Progenitor cell of endocrine pancreas (in vitro differentiated cells): ENCODE measurements at places on chromosomes 4 and X.

GRCh38 chr4:42566835-42567234 is 90.1 kb downstream of the ATP8A1 start:
- DNase-seq = no peak

DNA sequence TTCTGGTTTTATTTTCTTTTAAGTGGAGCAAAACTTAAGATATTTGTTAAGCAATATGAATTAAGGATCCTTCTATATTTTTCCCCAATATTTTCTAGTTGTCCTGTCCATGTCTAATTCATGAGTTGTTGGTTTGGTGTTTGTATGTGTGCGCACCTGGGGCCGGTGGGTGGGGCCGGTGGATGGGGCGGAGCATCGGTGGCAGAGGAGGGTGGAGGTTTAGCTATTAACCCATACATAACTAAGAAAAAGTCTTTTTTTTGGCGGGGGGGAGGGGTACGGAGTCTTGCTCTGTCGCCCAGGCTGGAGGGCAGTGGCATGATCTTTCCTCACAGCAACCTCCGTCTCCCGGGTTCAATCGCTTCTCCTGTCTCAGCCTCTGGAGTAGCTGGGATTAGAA is 489.8 kb downstream of the PDGFC start:
- DNase-seq = no peak

DNA sequence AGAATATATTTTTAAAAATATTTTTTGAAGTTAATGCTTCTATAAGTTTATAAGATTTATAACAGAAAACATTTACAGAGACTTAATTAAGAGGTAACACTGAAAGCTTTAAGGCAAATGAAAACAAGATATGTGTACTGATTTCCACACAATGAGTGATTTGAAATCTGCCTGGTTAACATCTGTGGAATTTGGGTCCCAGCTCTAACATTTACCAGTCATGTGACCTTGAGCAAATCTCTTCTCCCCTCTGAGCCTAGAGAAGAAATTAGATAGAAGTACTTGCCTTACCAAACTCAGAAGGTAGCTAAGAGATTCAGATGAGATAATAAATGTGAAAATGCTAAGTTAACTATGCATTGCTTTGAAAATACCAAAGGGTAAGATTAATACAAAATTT is 458.8 kb upstream of the LCORL start:
- DNase-seq = no peak

DNA sequence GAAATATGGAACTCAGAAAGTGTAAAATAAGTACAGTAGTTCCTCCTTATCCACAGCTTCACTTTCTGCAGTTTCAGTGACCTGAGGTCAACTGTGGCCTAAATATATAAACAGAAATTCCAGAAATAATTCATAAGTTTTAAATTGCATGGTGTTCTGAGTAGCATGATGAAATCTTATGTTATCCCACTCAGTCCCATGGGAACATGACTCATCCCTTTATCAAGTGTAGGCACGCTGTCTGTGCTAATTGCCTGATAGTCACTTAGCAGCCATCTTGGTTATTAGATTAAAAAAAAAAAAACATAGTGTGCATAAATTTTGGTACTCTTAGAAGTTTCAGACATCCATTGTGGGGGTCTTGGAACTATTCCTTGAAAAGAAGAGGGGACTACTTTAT is 983.4 kb upstream of the ADGRL3 start:
- DNase-seq = no peak

GRCh38 chrX:70139736-70140135 is 6.5 kb downstream of the IGBP1 start:
- no peak for DNase-seq

GRCh38 chr4:146371812-146372211 is 149.9 kb downstream of the SLC10A7 start:
- no peak for DNase-seq
